ENCODE measurements at places on chromosomes 12 and 14.

- no peak for DNase-seq
Observed at GRCh38 chr14:70803321-70804310, 5.7 kb downstream of the MAP3K9 start.

- no peak for DNase-seq
Observed at GRCh38 chr12:105156260-105156659, 48.7 kb downstream of the WASHC4 start.

- DNase-seq = no peak
Observed at GRCh38 chr12:109695961-109696461, 17.6 kb upstream of the FAM222A start.

DNA sequence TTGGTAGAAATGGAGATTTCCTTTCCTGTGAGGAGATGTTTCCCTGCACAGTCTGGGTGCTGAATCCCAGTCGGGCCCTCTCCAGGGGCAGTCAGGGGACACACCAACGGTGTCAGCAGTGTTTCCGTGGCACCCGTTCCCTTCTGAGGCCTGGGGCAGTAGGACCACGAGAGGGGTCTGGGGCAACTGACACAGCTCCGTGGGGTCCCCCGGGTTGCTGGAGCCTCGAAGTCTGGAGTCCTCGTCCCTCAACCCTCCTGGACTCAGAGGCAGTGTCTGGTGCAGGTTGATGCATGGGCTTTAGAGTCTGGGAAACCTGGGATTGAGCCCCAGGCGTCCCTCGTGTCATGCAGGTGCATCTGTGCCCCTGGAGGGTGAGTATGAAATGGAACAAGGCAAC is 327.3 kb downstream of the ADGRD1 start:
- no peak for DNase-seq

DNA sequence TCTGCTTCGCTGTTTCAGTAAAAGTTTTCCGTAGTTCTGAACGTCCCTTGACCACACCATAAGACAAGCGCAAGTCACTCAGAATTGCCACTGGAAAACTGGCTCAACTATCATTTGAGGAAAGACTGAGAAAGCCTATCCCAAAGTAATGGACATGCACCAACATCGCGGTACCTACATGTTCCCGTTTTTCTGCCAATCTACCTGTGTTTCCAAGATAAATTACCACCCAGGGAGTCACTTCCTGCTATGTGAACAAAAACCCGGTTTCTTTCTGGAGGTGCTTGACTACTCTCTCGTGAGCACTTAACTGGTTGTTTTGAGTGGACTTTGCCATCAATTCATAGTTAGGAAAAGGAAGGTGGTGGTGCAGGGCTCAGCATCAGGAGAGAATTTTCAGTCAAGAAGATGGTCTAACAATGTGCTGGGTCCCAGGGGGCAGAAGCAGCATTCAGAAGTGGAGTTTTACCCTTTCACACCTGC is 1.4 kb downstream of the EGLN3 start:
- DNase-seq = no peak
